Renal cortex interstitium (tissue), 15 donors: ENCODE measurements at places on chromosomes 2 and 18.

- DNase-seq, result no peak
Measured at GRCh38 chr18:5180254-5180653, 16.8 kb downstream of the AKAIN1 start.

GRCh38 chr2:200509235-200509611 lies 645 bp downstream of the KCTD18 start:
- DNase-seq, result no peak

DNA sequence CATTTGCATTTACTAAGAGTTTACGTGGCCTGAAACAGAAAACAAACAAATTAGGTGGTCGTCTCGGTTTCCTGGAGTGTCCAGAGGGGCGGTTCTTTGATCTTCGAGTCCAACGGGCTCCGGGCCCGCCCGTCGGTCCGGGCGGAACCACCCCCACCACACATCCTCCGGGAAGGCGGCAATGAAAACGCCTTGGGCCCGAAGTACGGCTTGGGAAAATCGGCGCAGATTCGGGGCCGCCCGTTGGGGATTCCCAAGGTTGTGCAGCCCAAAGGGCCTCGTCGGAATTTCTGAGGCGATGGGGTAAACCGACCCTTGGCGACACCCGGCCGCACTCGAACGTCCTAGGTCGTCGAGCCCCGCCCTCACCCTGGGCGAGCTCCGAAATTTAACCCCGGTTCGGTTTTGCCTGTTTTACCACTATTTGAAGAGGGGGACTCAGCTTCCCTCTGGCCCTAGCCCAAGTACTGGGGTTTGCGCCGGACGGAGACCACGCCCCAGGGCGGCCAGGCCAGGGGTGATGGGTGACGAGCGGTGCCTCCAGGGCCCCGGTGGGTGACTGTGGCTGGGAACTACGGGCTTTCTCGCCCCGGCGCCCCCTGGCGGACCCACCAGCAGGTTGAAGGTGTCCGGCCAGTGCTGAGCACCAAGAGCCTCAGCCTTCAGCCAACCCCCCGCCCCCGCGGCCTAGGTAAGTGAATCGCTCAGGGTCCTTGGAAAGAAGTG lies 1.9 kb upstream of the CFAP53 start:
- no peak for DNase-seq

GRCh38 chr2:23944527-23944926 lies 4.3 kb downstream of the UBXN2A start:
- no peak for DNase-seq

DNA sequence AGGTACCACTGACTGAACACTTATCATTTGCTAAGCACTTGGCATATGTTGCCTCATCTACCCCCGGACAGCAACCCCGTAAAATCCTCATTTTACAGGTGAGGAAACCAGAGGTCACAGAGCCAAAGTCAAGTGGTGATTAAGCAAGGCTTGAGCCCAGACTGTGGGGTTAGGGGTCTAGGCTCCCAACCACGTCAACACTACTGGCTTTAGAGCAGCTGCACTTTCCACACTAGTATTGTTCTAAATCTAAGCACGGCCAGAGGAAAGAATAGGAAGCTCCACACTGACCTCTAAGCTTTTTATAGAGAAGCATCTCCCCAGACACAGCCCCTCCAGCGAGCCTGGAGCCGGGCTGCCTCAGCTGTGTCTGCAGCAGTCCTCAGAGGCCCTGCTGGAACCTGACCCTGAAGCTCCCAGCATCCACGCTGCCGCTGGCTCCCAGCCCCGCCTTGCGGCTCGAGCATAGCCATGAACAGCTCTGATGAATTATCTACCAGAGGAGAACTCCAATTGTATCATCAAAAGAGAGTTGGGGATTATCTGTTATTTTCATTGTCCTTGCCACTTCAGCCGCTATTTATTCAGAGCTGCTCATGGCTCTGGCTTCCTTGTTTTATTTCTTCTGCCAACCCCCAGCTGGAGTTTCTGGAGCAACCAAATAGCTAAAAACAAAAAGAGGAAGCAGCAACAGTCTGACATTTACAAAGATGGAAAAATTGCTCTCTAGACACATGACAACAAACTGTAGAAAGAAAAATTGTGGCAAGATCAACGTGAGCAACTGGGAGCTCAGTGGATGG lies 62.2 kb upstream of the RTN4 start:
- DNase-seq, result peak; percentile 53

- DNase-seq, result no peak
Measured at GRCh38 chr2:240402566-240403272, 32.7 kb upstream of the GPC1 start.

GRCh38 chr2:234102112-234102511 lies 51.6 kb downstream of the SPP2 start:
- DNase-seq, result no peak

DNA sequence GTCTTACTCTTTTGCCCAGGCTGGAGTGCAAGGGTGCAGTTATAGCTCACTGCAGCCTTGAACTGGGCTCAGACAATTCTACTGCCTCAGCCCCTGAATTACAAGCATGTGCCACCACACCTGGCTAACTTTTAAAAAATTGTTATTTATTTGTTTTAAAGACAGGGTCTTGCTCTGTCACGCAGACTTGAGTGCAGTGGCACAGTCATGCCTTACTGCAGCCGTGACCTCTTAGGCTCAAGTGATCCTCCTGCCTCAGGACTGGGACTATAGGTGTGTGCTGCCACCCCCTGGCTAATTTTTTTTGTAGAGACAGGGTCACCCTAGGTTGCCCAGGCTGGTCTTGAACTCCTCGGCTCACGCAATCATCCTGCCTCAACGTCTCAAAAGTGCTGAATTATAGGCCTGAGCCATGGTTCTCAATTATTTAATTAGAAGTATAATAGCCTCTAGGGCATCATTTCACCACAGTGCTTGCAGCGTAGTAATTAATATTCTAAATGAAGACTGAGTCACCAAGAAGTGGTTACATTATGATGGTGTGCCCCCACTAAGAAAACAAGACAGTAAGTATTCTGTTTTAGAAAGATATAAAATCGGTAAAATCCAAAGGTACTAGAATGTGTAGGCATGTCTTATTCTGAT lies 69.6 kb downstream of the EML4 start:
- DNase-seq, result peak; percentile 25

DNA sequence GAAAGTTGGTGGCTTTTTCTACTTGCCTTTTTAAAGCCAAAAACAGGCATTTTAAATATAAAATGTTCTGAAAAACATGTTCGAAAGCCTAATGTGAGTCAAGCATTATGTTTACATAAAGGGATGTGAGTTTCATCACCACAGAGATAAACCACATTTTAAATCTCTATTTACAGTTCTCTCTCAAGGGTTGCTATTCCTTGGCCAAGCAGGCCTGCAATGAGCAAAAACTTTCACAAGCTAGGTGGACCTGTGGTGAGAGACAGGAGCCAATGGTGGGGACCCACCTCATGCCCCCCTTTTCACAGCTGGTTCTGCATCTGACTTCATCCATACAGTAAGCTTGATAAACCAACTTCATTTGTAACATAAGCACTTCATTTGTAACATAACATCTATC lies 65.1 kb downstream of the CUL3 start:
- DNase-seq, result no peak

GRCh38 chr2:174153757-174154680 lies 94.3 kb downstream of the OLA1 start:
- DNase-seq, result no peak

DNA sequence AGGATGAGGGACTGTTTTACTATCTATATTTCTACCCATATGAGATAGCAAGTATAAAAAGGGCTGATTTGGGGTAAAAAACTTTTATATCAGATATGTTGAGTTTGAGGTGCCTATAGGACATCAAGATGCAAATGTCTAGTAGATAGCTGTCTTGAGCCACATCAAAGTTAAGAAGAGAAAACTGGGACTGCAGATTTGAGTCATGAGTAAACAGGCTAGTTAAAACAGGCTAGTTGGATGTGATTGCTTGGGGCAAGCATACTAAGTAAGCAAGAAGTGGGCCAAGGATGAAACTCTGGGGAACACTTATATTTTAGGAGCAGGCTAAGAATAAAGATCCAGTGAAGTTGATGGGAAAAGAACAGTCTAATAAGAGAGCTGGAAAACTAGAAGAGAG lies 2.8 kb upstream of the SCRN3 start:
- no peak for DNase-seq

GRCh38 chr18:79637921-79638909 lies 41.4 kb upstream of the CTDP1 start:
- no peak for DNase-seq

- DNase-seq, result no peak
Measured at GRCh38 chr18:71797554-71797953, 746.6 kb downstream of the CBLN2 start.

GRCh38 chr18:48803951-48804855 lies 146.6 kb downstream of the SMAD7 start:
- DNase-seq, result no peak

DNA sequence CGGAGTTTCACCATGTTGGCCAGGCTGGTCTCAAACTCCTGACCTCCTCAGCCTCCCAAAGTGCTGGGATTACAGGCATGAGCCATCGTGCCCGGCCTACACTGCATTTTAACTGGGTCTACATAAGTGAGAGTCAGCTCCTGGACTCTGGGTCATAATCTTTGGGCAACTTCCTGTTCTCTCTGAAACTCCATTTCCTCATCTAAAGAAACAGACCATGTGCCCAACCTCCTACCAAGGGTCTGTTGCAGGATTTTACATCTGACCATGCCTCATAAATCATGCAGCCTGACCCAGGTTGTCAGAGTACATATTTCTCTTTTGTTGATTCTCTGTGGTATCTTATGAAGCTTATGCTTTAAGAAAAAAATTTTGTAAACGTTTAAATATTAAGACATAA lies 280.4 kb downstream of the ALPK2 start:
- no peak for DNase-seq

DNA sequence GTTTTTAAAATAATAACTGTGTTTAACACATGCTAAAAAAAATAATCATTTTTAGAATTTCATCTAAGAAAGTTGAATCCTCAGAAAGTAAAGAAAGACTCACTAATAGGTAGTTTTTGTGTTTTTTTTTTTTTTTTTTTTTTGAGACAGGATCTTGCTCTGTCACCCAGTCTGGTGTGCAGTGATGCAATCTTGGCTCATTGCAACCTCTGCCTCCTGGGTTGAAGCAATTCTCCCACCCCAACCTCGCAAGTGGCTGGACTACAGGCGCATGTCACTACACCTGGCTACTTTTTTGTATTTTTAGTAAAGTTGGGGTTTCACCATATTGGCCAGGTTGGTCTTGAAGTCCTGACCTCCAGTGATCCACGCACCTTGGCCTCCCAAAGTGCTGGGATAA lies 7.1 kb downstream of the CKAP2L start:
- DNase-seq, result no peak

GRCh38 chr18:23617412-23618014 lies 31.2 kb upstream of the NPC1 start:
- no peak for DNase-seq

GRCh38 chr2:158112992-158113391 lies 11.3 kb downstream of the UPP2 start:
- DNase-seq, result no peak

DNA sequence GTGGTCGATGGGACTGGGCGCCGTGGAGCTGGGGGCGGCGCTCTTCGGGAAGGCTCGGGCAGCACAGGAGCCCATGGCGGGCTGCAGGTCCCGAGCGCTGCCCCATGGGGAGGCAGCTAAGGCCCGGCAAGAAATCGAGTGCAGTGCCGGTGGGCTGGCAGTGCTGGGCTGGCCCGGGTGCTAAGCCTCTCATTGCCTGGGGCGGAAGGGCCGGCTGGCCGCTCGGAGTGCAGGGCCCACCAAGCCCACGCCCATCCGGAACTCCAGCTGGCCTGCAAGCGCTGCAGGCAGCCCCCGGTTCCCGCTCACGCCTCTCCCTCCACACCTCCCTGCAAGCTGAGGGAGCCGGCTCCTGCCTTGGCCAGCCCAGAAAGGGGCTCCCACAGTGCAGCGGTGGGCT lies 748.4 kb upstream of the NRXN1 start:
- no peak for DNase-seq

GRCh38 chr2:150303281-150303680 lies 184.2 kb downstream of the RND3 start:
- no peak for DNase-seq
